ENCODE measurements at places on chromosomes 7 and 10.
A peak's percentile ranks its signal among the peaks of the same experiment; 100 is the strongest.

DNA sequence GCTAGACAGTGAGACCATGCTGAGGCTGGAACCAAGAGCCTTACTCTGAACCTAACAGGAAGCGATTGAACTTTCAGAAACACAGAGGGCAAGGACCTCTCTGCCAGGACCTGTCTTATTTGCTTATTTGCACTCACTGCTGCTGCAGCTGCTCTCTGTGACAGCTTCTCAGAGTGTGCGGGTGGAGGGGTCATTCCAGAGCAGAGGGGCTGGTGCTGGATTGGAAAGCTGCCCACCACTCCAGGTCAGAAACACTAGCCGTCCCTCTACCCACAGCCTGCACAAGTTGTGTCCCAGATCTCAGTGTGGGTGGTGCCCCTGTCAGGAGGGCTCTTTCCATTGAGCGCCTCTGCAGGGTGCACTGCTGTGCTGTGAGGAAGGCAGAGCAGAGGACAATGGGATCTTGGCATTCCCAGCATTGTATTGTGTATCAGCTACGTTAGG lies 126.2 kb downstream of the CCNY start:
- no peak for DNase-seq

DNA sequence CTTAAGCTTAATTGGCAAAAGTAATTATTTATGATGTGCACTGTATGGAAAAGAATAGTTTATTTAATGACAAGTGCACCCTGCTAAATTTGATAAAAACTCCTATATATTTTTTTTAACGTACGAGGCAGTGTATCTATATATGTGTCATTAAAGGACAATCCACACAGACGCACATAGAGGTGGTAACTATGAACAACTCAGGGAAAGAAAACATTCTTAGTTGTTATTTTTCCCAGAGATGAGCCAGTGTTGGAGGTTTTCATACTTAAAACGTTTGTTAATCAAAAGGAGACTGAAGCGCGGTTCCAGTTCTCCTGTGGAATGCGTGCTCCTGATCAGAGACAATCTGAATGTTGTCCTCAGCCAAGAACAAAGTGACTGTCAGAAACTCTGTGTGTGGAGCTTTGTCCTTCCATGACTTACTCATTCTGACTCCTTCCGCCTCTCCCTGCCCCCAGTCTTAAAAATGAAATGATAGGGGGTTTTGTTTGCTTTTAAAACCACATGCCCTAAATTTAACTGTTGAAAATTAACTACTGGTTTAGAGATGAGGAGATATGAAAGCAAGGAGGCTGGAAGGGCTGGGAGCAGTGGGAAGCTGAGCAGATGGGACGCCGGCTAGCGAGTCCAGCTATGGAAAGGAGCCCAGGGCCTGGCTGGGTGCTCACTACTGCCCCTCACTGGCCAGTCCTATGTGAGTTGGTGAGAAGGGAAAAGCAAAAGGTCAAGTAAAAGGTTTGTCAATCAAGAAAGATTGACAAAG lies 99.6 kb downstream of the SVIL start:
- no peak for DNase-seq

DNA sequence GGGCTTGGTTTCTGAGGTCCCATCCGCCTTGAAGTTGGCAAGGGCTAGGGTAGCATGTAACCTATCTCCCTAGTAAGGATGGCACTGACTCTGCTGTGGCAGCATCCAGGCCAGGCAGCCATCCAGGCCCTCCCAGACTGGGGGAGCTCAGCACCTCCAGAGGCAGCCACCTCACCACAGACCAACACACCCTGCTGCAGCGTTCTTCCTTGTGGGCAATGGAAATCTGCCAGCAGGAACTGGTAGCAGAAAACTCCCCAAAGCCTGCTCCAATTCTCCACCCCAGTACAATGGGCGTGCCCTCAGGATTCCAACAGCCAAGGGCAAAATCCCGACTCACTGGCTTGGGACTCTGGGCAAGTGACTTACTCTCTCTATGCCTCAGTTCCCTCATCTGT lies 27.5 kb downstream of the DLG5 start:
- DNase-seq = no peak

DNA sequence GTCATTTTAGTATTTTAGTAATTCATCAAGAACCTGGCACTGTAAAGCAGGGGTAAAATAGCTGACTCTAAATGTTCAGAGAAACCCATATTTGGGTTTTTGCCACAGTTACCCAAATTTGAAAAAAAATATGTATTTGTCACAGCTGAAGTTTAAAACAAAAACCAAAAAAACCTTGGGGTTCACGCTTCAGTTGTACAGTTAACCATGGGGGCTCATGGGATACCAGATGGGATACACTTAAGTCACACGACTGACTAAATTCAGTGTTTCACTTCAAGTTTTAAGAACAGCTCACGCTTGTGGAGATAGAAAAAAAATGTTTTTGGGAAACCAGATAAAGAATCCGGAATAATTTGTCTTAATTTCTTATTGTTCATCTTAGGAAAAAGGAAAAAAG lies 2.1 kb downstream of the ARL3 start:
- no peak for DNase-seq

- no peak for DNase-seq
Observed at GRCh38 chr7:9498303-9498702, 1064.9 kb downstream of the NXPH1 start.

DNA sequence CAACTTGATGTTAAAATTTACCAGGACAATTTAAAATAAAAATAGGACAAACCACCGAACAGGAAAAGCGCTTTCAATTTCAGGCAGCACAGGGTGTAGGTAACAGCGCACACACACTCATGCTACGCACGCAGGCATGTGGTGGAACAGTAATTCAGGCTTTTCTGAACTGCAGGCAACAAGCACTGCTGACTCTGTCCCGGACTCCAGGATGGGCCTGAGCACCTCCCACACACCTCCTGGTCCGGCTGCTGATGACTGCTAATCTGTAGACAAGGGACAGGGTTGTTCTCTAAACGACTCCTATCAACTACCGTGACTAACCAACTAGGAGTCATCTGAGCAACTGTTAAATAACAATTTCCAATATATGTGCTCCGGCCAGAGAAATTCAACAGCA lies 192.6 kb upstream of the FRMD4A start:
- DNase-seq = no peak

GRCh38 chr7:12601302-12601869 lies 30.9 kb downstream of the SCIN start:
- DNase-seq = no peak

GRCh38 chr10:11824376-11824775 lies 1.2 kb downstream of the PROSER2 start:
- no peak for DNase-seq

DNA sequence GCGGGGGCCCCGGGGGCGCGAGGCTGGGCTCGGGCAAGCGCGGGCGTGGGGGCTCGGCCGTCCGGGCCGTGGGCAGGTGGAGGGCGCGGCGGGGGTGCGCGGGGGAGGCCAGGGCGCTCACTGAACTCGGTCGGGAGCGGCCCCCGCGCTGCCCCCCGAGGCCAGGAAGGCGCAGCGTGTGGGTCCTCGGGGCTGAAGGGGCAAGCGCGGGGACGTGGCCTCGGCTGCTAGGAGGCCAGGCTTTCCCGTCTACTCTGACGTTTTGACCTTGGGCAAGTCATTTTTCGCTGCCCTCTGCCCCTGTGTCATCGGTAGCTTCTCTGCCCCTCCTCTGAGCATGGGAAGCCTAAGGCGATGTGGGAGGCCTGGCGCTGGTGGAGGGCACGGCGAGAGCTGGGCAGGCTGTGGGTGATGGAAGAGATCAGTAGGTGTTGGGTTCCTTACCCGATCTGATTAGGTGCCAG lies 441 bp downstream of the FBH1 start:
- no peak for DNase-seq

DNA sequence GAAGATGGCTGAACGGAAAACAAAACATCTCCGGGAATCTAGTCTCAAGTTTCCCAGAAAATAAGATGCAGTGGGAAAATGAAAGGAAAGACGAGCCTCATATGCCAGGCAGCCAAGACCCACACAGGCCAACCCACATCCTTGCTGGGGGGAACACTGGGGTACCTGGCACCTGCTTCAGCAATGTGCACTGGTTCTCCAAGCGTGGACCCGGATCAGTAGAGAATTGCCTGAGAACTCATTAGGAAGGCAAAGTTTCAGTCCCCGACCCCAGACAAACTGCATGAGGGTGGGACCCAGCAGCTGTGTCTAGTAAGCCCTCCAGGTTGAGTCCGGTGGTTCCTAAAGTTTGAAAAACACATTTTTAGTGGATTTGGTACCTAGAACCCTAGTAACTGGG lies 18.4 kb downstream of the FAM53B start:
- DNase-seq = no peak

GRCh38 chr7:47361746-47362215 lies 220.1 kb downstream of the TNS3 start:
- DNase-seq = no peak

- no peak for DNase-seq
Observed at GRCh38 chr7:98970016-98970615, 91.8 kb downstream of the TRRAP start.

DNA sequence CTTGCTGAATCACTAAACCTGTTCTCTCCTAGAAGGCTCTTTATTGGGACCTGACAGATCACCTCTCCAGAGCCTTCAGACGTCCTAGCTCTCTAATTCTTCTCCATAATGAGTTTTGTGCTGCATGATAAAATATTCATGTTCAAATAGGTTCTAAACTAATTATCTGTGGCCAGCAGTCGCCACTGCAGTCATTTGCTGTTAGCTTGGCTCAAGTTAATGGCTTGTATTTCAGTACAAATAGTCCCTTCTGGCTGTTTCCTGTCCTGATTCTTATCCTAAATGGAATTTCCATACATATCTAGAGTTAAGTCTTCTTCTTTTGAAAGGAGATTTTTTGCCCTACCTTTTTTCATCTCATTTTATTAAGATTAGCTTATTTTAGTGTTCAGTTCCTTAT lies 303.2 kb downstream of the EXOC4 start:
- DNase-seq = no peak

DNA sequence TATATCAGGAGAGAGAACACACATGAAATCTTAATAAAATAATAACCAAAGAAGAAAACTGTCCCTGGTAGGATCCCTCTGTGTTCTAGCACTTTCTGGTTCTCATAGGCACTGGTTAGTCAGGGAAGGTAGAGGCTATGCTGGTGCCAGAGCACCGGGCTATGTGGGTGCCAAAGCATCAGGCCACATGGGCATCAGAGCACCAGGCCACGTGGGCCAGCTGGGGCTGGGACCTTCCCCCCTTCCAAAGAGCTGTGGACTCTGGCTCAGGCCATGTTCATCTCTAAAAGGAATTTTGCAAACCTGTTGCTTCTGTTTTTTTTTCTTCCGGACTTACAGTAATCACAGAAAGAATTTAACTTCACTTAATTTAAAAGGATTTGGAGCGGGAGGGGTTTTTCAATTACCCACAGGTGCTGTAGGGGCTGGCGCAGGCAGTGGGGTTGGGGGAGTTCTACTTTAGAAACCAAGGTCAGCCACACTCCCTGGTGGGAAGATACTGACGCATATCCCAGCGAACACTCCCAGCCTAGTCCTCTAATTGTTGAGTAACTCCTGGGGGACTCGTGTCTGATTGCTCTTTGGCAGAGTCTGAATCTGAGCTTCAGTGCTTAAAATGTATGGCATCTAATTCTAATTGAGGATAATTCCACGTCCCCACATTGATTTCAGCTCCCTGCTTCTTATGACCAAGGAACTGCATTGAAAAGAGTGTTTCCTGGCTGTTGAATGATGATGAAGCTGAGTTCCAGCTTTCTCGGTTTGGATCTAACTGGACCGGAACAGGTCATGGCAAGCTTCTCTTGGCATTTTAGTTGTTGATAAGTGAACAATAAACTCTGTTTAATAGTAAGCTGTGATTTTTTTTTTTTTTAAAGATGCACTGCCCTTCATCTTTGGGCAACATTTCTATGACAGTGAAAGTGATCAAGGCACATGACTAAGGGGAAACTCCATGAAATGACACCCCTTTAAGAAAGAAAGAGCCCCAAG lies 110.7 kb upstream of the FZD8 start:
- no peak for DNase-seq

- no peak for DNase-seq
Observed at GRCh38 chr10:786633-787474, 97.4 kb upstream of the DIP2C start.

GRCh38 chr7:100539436-100540006 lies 518 bp downstream of the AGFG2 start:
- DNase-seq = no peak

GRCh38 chr10:71627956-71628355 lies 91.6 kb downstream of the C10orf105 start:
- DNase-seq = no peak

DNA sequence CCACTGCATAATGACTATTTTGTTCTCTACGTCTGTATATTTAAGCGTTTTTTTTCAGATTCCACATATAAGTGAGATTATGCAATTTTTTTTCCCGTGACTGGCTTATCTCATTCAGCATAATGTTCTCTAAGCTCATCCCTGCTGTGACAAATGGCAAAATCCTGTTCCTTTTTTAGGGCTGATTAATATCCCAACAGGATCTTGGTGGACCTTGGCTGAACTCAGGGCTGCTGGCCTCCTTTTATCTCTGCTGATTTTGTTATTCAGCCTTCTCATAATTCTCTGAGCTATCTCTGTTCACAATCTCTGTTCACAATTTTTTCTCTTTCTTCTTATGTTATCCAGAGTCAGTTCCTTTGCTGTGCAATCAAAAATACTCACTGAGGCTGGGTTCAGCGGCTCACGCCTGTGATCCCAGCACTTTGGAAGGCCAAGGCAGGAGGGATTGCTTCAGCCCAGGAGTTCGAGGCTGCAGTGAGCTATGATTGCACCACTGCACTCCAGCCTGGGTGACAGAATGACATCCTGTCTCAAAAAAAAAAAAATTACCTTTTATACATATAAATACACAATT lies 1035.9 kb upstream of the AUTS2 start:
- no peak for DNase-seq

GRCh38 chr7:37000511-37000910 lies 276.2 kb upstream of the AOAH start:
- peak; percentile 98 for DNase-seq

DNA sequence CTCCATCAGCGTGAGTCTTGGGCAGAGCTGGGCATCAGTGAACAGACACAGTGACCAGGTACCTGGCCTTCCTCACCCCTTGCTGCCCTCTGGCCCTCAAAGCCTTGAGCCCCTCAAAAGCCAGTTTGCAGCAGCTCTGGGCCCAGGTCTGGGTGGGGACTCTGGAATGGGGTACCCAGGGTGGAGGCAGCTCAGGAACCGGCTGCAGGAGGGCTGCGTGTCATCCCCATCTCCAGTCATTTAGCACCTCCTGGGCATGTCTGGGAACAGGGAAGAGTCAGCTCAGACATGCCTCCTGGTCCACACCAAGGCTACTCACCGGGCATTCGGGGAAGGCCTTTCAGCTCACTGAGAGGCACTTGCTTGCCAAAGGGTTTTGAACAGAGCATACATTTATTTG lies 503.3 kb downstream of the TCERG1L start:
- no peak for DNase-seq

DNA sequence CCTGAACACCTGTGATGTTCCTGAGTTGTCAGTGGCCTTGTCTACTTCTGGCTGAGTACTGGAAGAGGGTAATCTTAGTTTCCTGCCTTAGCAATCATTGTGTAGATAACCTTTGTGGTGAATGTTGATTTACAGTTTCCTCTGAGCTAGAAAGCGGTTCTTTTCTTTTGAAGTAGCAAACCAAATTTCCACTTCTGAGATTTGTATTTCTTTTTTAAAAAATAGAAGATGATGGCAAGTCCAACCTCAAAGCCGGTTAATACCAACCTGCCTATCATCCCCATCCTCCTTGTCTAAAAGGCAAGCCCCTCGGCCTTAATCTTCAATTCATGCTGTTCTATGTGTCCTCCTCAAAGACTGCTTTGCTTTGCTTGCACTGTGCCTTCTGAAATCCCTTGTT lies 12.5 kb upstream of the PALS2 start:
- DNase-seq = no peak

Measured in NCI-H1694 treated with DMSO at 0.1 percent for 48 hours (cell line).